Globus pallidus (tissue), 1 donor: ENCODE measurements at places on chromosomes 2 and 18.

DNA sequence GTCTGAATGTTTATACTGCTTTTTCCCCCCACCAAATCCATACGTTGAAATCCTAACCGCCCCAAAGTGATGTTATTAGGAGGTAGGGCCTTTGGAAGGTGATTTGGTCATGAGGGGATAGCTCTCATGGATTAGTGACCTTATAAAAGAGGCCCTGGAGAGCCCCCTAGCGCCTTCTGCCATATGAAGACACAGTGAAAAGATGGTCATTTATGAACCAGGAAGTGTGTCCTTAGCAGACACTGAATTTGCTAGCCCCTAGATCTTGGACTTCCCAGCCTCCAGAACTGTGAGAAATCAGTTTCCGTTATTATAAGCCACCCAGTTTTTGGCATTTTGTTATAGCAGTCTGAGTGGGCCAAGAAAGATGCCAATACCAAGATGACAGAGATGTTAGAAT is 7.2 kb upstream of the TSN start:
- no peak for DNase-seq

DNA sequence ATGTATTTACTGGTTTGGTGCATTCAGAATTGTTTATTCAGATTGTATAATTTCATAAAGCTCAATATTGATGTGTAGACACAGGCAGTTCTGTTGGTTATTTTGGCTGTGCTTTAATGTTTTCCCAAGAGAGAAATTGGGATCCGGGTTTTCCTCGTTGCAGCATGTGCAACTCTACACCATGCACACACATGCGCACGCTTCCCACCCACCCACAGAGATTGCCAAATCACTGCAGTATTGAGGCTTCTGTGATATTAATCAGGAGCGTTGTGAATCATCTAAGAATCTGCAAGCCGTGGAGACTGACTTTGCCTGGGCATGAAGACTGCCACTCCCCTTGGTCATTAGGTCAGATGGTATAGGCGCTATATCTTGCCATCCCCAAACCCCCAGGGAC is 571.5 kb downstream of the SLC4A3 start:
- no peak for DNase-seq

DNA sequence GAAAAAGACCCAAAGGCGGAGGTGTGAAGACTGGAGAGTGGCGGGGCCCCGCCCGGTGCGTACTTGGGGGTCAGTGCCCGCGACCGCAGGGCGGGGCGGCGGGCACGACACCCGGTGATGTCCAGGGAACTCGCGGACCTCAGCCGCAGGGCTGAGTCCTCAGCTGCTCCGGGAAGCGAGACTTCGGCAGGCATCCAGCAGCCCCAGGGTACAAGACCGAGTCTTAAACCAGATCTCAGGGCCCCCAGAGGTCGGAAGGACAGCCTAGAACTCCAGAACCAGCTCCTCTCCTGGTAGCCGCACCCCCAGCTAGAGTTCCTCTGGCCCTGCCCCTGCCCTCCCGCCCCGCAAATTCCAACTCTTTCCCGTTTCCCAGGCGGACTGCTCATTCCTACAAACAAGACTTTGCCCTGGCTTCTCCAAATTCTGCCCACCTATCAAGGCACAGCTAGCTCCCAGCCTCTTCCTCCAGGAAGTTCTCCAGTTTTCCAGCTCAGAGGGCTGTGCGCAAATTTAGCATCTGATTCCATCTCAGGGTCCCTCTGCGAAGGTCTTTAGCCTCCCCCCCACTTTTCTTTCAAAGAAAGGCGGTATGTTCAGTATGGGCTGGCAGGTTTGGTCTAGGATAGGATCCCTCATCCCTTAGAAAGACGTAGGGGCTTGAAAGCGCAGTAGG is 26.0 kb upstream of the NOTO start:
- DNase-seq: no peak

DNA sequence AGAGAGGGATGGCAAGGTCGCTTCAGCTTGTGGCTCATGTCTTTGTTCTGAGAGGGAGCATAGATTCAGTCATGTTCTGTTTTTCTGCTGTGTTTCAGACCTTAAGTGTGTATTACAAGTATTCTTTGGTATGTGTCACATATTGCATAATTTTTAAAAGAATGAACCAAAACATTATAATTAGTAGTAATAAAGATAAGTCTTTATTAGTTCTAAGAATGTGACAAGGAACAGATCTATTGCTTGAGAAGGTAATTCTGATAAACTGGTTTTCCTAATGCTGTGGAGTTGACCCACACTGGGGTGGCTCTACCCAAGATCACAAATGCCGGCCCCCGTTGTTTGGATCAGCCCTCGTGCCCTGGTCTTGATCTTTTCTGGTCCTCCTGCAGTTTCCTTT is 124.3 kb upstream of the FOSL2 start:
- DNase-seq: no peak

GRCh38 chr18:75868031-75868430 is 440.5 kb upstream of the SMIM21 start:
- no peak for DNase-seq

GRCh38 chr2:154549869-154550268 is 148.6 kb upstream of the KCNJ3 start:
- no peak for DNase-seq

GRCh38 chr2:159209341-159210306 is 76.9 kb downstream of the WDSUB1 start:
- no peak for DNase-seq

DNA sequence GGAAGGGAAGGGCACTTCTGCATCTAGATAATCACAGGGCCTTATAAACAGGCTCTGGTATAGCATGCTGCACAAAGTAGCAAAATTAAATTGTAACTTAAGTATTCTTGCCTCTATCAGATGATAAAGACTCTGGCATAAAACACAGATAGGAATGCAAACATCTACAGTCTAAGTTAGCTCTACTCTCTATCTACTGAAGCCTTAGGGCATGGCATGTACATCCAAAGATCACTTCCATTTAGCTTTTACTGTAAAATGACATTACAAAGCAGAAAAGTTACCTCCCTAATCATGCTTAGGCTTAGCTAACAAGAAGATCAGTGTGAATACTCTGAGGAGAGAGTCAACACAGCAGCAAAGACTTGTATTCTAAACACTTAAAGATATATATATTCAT is 90.7 kb downstream of the NOL10 start:
- no peak for DNase-seq

- DNase-seq: no peak
Measured at GRCh38 chr18:50377061-50377798, 2.4 kb downstream of the SKA1 start.

GRCh38 chr18:51619283-51619682 is 421.8 kb upstream of the MEX3C start:
- DNase-seq: no peak

DNA sequence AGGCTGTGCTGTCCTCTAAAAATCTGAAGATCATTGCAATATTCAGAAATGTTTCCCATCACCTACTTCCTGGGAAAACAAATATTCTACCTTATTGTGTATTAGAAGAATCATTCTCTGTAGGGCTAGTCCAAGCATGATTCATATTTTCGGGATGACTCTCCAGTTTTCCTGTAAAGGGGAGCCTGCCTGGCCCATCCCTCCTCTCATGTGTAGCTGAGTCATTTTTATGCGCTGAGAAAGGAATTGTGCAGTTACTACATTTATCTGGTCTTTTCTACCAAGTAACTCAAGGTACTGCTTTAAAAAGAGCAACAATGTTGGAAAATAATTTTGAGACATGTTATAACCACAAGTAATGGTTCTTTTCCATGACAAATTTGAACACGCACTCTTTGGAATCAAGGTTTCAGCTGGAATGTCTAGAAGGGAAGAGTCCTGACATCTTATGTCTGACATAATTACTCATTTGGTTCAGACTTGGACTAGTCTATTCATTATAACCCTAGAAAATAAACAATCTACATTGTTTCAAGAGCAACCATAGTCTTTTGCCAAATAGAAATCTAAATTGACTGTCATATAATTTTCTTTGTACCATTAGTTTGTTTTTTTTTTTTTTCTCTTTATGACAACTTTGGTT is 6.6 kb downstream of the DSG3 start:
- DNase-seq: no peak

DNA sequence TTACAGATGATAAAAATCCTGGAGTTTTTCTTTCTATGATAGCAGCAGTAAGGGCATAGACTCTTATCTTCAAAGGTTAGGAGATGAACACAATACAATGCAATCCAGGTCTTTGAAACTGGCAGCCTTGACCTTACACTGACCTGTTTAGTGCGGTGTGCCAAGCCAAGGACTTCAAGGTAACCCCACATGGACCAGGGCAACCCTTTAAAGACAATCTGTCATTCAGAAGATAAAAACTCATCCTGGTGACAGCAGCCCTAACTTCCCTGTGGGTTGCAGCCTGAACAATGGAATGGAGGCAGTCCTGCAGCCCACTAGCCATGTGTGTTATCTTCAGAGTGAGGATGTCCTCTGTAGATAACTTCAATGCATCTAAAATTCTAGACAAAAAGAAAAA is 78.1 kb downstream of the RTTN start:
- DNase-seq: no peak

- peak; percentile 73 for DNase-seq
Measured at GRCh38 chr2:79432731-79433146, 80.1 kb upstream of the CTNNA2 start.

- no peak for DNase-seq
Measured at GRCh38 chr2:211216221-211216620, 659.8 kb downstream of the CPS1 start.

GRCh38 chr2:23689891-23690290 is 237.0 kb downstream of the ATAD2B start:
- no peak for DNase-seq

GRCh38 chr2:120785228-120785966 is 49.7 kb downstream of the GLI2 start:
- no peak for DNase-seq

DNA sequence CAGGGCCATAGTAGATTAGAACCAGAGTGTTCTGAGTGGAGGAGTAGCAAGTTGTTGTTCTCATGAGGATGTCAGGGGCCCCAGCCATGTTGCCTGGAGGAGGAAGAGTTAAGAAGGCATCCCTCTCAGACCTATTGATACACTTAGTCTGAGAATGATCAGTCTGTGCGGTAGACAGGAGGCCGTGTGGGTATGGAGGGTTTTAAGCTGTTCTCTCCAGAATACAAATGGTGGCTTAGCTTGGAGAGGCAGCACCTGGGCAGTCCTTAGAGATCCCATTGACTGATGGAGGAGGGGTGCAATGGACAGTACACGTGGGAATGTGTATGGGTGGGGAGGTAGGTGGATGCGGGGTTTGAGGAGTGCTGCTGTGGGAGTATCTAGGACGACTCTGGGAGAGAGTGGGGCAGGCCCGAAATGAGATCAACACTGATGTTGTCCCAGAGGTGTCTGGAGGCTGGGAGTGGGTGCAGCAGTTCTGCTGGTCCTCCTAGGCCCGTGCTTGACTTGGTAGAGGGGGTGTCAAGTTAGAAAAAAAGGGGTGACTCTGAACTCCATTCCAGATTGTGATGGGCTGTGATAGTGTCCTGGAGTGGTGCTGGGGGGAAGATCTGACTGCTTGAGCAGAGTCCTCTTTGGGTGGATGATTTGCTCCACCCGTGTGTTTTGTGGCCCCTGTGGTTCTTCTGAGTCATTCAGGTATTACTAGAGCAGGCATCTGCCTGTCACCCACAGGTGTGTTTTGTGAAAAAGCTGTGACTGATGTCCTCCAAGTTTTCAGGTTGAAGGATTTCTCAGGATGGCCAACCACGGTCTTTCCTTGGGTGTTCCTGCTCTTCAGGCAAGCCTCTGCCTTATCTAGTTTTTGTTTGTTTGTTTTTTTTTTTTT is 44.7 kb downstream of the C2orf42 start:
- no peak for DNase-seq

DNA sequence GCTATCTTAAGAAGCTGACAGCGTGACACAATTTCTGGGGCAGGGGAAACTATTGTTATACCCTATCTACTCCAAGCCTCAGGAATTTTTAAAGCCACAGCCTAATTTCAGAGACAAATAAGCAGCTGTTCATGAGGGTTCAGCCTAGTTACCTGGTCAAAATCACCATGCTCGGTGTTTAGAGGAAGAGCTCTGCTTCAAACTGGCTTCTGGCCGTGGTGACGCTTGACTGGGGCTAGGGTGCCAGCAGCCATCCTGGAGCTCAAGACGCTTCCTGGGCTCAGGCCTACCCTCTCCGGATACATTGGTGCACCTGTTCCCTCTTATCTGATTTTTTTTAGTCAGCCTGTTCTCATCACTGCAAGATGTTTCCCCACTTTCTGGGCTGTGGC is 41.7 kb downstream of the FRZB start:
- no peak for DNase-seq

GRCh38 chr18:49654347-49654746 is 92.5 kb downstream of the LIPG start:
- DNase-seq: no peak

GRCh38 chr18:35889677-35890076 is 82.8 kb upstream of the RMP24 start:
- no peak for DNase-seq

DNA sequence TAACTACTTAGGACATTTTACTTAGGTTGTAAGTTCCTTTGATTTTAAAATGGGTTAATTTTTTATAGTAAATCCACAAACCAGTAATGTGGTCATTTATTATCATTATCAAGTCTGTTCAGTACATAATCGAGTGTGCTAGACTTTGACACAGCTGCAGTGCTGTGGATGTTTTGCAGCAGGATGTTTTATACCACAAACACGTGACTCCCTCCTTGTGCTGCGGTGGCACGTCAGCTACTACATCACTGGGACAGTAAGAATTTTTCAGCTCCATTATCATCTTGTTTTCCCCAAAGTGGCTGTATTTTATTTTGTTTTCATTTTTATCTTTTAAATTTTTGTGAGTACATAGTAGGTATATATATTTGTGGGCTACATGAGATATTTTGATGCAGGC is 70.0 kb downstream of the ATP9B start:
- DNase-seq: no peak

- DNase-seq: no peak
Measured at GRCh38 chr18:79242246-79242645, 153.5 kb upstream of the NFATC1 start.

GRCh38 chr2:19369341-19369955 is 11.0 kb upstream of the OSR1 start:
- no peak for DNase-seq

DNA sequence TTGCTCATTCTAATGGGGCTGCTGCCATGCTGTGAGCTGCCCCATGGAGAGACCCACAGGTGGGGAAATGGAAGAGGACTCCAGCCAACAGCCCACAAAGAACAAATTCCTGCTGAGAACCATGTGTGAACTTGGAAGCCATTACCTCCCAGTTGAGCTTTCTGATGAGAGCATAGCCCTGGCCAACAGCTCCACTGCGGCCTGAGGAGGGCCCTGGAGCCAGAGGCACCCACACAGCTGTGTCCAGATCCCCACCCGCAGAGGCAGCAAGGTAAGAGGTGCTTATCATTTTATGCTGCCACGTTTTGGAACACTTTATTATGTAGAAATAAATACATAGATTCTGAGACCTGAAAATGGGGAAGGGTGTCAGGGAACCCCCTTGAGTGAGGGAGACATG is 44.2 kb upstream of the OTOS start:
- DNase-seq: no peak

GRCh38 chr2:143844986-143845385 is 674.9 kb downstream of the ZEB2 start:
- no peak for DNase-seq

DNA sequence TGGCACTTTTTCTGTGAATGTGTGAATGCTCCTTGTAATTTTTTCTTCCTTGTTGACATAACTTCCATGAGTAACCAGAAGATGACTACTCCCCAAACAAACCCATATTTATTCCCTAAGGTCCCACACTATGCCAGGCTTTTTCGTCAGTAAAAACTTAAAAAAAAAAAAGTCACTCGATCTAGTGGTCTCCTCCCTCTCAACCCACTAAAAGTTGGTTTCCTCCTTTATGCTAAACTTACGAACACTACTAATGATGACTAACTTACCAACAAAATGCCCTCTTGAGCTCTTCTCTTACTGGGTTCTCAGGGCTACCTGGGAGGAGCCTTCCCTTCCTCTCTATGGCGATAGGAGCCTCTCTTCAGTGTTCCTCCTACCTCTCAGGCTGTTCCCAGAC is 18.2 kb downstream of the ACVR1 start:
- DNase-seq: no peak
